Stimulated activated CD4-positive, alpha-beta T cell treated with anti-CD3 and anti-CD28 coated beads, Interleukin-4, amount 100 ng/mL, for 1 hour (primary cell): ENCODE measurements at places on chromosomes 7 and 10.

DNA sequence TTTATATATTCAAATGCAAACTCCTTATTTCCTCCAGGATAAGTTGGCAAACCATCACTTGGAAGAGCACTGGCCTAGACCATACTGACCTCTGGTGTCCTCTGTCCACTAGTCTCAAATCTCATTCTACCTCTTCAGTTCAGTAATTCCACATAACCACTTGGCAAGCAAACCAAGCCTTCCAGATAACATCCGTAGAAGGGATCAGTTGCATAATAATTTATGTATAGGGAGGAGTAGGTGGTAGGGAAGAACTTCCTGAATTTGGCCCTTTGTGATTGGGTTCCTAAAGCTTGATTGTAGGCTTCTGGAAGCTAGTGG, 55.0 kb downstream of the WAC start:
- no peak for DNase-seq

GRCh38 chr7:106793015-106793975, 71.8 kb upstream of the PIK3CG start:
- no peak for DNase-seq

GRCh38 chr10:1180071-1180730, 124.0 kb downstream of the WDR37 start:
- no peak for DNase-seq

GRCh38 chr7:131197920-131198615, 129.6 kb upstream of the MKLN1 start:
- DNase-seq = no peak

DNA sequence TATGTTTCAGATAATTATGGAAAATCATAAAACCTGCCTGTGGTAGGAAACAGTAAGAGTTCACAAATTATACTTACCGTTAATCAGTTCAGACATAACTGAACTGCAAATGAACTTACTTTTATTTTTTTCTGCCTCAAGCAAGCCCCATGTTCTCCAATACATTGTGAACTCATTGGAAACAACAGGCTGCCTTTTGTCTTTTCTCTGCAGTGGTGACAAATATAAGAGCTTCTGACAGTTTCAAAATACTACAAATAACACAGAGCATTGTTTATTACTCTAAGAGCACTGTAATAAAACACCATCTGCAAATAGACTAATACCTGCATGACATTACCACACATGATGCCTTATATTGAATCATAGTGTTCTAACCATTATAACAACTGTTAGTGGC, 94.0 kb upstream of the CDCA7L start:
- DNase-seq = no peak

- DNase-seq = no peak
These were observed at the start of gene SHH for GRCh38 chr7:155811895-155812761. TSS of gene SHH (minus strand) at chr7:155812463. CDS start at chr7:155812122, 341 bp downstream.

- no peak for DNase-seq
These were observed 1.2 kb upstream of the INPP5A start for GRCh38 chr10:132536241-132536876.

DNA sequence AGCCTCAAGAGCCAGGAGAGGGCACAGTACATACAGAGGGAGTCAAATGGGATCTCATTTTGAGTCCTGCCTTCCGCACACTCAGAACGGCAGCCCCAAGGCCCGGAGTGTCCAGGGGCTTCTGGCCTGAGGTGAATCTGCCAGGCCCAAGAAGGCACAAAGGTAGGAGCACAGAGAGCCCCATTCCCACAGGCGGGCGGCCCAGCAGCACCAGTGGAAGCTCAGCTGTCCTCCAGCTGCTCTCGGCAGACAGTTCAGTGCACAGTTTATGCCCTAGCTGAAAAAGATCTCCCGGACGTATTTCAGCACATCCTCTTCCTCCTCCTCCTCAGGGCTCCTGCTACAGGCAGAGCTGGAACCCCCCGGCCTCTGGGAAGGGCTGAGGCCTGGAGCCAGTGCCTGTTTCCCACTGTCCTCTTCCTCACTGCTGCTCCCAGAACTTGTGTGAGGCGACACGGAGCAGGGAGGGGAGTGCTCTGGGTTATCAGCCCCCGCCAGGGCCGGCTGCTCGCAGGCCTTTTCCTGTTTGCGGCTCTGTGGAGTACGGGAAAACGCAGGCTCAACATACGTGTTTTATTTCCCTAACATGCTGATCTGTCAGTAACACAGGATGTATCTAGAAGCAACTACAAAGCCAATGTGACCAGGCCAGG, 4.0 kb downstream of the CYREN start:
- no peak for DNase-seq
